ENCODE measurements at places on chromosomes 5 and 9.

DNA sequence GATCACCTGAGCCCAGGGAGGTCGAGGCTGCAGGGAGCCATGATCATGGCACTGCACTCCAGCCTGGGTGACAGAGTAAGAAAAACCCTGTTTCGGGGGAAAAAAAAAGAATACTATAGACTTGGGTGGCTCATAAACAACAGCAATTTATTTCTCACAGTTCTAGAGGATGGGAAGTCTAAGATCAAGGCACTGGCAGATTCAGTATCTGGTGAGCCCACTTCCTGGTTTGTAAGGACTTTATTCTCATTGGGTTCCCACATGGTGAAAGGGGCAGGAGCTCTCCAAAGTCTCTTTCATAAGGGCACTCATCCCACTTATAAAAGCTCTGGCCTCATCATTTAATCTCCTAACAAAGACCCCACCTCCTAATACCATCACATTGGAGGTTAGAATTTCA is 8.7 kb downstream of the HINT1 start:
- DNase-seq, result no peak

DNA sequence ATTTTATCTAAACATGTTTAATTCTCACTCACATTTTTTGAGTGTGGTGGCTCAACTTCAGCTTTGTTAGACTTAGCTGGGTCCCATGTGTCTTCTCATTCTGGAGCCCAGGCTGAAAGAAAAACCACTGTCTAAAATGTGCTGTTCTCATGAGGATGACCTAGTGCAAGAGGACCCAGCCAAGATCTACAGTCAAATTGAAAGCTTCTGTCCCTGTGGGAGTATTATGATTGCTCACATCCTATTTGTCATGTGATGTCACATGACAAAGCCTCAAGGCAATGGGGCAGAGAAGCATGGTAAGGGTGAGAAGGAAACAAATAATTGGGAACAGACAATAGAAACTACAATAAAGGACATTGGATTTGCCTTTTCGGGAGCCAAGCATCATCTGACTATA is 113.4 kb upstream of the ASTN2 start:
- DNase-seq, result no peak

- peak; percentile 60 for DNase-seq
These were observed 19.9 kb downstream of the SEMA4D start for GRCh38 chr9:89477811-89478630.

DNA sequence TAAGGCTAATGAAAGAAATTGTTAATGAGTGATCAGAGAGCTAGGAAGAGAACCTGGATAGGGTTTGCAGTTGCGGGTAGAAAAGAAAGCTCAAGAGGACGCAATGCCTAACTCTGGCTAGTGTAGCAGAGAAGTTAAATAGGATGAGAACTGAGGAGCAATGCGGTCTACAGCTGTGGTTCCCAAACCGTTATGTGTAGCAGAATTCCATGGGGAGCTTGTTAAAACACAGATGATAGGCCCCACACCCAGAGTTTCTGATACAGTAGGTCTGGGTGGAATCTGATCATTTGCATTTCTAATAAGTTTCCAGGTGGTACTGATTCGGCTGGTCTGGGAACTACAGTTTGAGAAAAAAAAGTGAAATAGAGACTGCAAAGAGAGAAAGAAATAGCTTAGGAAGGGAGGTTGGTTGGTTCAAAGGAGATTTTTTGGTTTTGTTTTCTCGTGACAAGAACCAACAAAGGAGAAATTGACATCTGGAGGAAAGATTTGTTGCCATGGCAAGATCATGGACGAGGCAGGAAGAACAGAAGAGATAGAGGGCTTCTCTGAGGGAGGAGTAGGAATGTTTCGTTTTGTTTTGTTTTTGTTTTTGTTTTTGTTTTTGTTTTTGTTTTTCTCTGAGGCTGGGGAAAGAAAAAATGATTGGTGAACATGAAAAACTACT is 276.1 kb downstream of the ARRDC3 start:
- no peak for DNase-seq

DNA sequence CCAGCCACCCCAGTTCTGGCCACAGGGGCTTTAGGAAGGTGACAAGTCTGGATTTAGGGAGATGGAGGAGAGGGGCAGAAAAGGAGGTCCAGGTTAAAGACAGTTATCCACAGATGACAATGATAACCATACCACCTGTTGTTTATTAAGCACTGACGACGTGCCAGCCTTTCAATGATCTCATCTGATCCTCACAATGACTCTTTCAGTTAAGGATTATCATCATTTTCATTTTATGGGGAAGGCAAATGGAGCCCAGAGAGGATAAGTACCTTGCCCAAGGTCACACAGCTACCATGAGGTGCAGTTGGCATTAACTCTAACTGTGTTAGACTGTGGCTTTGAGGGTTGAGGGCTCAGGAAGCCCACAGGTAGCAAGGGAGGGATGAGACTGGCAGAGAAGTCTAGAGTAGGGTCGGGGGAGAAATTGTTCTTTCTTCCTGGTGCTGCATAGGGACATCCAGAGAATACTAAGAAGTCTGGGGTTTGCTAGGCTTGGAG is 21.5 kb upstream of the JADE2 start:
- DNase-seq, result no peak

GRCh38 chr9:14887149-14887548 is 23.1 kb downstream of the FREM1 start:
- no peak for DNase-seq

- no peak for DNase-seq
These were observed 938 bp downstream of the NINJ1 start for GRCh38 chr9:93132946-93133680.

- DNase-seq, result no peak
These were observed 287.4 kb upstream of the ACTBL2 start for GRCh38 chr5:57770039-57770438.

- peak; percentile 57 for DNase-seq
These were observed 71.2 kb downstream of the RAPGEF1 start for GRCh38 chr9:131668439-131669268.

GRCh38 chr9:33619666-33620404 is 95.8 kb downstream of the ANKRD18B start:
- no peak for DNase-seq

- no peak for DNase-seq
These were observed 127.1 kb downstream of the MYO10 start for GRCh38 chr5:16809010-16809394.

DNA sequence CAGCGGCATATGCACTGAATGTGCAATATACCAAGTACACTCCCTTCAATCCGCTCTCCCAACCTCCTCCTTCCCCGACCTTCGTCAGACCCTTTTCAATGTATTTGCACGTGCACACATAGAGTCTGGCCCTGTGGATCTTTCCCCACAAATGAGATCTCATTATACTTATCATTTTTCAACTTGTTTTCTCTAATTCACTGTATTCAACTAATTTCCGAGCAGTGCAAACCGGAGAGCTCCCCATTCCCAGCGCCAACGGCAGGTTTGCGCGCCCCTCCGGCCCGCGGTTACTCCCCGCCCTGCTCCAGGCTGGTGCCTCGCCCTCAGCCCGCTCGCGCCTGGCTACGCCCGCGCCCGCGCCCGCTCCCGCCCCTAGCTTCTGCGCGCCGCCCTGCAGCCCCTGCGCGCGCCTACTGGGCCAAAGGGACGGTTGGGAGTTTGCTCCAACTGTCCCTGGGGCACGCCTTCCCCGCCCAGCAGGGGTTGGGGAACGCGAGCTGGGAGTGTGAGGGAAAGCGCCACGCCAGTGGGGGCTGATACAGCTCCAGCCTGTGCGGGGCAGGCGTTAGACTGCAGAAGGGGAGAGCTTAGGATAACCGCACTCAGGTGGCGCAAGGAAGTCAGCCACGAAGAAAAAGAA is 3.3 kb upstream of the CDC20B start:
- no peak for DNase-seq

DNA sequence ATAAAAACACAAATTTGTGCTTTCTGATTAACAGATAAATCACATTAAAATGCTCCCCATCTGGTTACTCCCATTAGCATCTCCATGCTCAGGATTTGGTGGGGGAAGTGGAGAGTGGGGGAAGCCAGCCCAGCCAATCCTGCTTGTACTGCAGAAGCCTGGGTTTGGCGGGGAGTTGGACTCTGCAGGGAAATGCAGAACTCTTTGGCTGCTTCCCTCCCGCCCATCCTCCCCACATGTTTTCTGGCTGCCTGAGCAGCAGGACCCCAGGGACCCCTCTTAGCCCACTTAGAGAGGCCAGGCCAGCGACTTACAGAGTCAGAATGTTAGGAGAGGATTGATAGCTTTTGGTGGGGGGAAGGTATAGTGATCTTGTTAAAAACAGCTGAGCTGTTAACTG is 59.5 kb upstream of the FOXI1 start:
- DNase-seq, result no peak

DNA sequence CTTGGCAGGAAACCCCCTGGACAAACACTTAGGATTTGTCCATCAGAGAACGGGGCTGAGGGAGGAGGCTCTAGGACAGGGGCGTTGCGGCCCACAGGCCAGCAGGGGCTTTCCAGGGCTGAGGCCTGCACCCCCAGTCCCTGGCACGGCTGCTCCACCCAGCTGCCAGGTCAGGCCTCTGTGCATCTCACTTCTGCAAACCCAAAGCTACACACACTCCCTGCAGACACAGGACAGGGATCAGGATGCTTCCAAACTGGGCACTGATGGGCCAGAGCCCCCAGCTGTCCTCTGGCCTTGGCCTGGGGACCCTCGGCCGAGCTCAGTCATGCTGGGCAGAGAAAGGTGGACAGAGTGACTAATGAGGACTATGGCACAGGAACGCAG is 106.2 kb upstream of the SARDH start:
- DNase-seq, result no peak

DNA sequence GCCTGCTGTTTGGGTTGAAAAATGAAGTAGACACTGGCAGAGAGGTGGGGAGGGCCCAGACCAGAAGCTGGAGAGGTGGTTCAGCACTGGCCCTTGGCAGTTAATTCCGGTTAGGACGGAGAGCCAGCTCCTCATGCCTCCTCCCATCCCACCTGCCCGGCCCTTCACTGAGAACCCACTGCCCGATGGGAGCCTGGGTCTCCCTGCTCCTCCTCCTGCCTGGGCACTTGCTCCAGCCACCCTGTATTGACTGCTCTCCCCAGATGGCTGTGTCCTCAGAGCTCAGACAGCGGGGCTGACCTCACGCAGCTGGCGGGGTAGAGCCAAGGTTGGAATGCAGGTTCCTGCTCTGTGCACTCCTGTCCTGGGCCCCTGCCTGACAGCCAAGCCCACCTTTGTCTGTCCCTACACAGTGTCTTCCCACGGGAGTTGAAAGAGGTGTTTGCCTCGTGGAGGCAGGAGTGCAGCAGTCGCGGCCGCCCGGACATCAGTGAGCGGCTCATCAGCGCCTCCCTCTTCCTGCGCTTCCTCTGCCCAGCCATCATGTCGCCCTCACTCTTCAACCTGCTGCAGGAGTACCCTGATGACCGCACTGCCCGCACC is 114.7 kb downstream of the DAB2IP start:
- no peak for DNase-seq

- no peak for DNase-seq
These were observed 191.0 kb downstream of the EPB41L4A start for GRCh38 chr5:112227911-112228631.

DNA sequence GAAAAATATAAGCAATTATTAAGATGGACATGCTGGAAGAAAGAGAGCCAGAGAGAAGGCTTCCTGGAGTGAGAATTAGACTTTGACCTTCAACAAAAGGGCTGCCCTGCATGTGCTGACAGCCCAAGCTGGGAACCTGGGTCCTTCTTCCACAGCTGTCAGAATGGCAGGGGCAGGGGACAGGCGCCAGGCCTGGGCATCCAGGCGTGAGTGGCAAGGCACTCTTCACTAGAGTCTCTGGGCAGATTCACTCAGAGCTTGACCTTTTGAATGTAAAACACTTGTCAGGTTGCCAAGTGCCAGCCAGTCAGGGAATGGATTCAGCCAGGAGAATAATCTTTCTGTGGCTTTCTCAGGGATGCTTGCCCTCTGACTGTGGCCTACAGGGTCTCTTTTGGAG is 119.1 kb upstream of the CLINT1 start:
- no peak for DNase-seq

GRCh38 chr9:35690294-35690613 is 529 bp upstream of the TPM2 start:
- DNase-seq, result no peak

GRCh38 chr9:38144421-38144820 is 75.4 kb upstream of the SHB start:
- DNase-seq, result no peak

DNA sequence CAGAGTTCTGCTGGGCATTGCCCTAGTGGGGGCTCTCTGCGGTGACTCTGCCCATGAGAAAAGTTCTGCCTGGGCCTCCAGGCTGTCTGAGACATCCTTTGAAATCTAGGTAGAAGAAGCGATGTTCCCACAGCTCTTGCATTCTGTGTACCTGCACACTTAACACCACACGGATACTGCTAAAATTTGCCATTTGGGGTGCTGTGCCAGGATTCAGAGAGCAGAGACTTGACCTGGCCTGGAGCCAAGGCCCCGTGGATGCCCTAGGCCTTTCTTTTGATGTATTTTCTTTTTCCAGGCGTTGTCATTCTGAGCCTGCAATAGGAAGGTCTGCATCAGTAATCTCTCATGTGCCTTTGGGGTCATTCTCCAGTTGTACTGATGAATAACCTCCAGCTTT is 89.3 kb upstream of the IL12B start:
- DNase-seq, result no peak

GRCh38 chr5:38226091-38226490 is 32.3 kb upstream of the EGFLAM start:
- DNase-seq, result no peak

DNA sequence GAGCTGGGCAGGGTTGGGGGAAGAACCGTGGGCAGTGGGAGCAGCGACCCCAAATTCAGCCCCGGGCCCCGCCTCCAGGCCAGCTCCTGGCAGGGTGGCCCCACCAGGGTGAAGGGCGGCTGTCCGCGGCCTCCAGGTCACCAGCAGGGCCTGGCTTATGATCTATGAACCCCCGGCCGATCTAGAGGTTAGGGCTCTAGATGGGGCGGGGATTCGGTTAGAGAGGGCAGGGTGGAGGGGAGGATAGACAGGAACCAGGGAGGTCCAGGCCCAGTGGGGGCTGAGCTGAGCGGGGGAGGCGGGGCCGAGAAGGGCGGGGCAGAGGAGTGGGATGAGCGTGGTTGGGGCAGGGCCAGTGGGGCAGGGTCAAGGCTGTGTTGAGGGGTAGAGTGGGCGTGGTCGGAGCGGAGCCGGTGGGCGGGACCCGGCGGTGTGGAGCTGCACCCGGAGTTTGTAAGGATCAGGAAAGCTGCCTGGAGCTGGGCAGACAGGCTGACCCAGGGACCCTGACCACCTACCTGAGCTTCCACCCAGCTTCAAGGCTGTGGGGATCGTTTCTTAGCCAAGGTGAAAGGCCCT is 29.3 kb upstream of the OBP2B start:
- peak; percentile 18 for DNase-seq

DNA sequence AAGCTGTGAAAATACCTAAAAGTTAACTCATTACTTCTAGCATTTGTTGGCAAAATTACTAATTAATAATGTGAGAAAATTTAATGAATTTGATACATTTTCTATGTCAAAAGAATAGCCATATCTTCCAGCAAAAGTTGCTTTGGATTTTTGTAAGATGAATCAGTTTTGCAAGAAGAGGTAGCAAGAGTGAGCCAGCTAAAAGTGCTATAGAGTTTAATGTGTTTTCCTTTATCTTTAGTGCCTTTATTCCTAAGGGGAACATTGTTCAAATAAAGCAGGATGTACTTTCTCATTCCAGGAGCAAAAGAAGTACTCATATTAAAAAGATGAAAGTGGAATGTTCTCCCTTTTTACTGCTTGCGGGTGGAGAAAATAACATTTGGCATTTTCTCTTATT is 622.2 kb downstream of the ANXA1 start:
- no peak for DNase-seq

- DNase-seq, result no peak
These were observed 90.7 kb downstream of the PTCH1 start for GRCh38 chr9:95425910-95426551.

GRCh38 chr5:178572617-178573016 is 17.6 kb downstream of the COL23A1 start:
- DNase-seq, result no peak
